ENCODE measurements at places on chromosomes 3 and 15.

DNA sequence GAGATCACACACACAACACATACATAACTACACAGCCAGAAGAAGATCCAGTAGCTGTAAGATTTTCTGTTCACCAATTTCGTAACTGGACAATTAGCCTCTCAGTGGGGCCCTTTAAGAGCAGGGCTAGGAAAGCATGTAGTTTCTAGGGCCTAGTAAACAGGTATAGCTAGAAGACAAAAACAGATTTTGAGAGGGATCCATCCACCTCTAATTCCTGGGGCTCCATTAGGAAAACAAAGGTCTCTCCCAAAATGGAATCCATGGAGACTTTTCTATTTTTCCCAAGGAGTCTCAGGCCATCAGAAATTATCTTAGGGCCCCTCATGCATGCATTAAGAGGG lies 10.5 kb downstream of the KIF15 start:
- no peak for ATAC-seq

GRCh38 chr15:47339800-47340570 lies 377.3 kb upstream of the SEMA6D start:
- ATAC-seq, result no peak

GRCh38 chr3:177832880-177833279 lies 635.6 kb upstream of the TBL1XR1 start:
- no peak for ATAC-seq

- ATAC-seq, result no peak
These were observed 23.3 kb downstream of the LYSMD2 start for GRCh38 chr15:51714162-51714561.

DNA sequence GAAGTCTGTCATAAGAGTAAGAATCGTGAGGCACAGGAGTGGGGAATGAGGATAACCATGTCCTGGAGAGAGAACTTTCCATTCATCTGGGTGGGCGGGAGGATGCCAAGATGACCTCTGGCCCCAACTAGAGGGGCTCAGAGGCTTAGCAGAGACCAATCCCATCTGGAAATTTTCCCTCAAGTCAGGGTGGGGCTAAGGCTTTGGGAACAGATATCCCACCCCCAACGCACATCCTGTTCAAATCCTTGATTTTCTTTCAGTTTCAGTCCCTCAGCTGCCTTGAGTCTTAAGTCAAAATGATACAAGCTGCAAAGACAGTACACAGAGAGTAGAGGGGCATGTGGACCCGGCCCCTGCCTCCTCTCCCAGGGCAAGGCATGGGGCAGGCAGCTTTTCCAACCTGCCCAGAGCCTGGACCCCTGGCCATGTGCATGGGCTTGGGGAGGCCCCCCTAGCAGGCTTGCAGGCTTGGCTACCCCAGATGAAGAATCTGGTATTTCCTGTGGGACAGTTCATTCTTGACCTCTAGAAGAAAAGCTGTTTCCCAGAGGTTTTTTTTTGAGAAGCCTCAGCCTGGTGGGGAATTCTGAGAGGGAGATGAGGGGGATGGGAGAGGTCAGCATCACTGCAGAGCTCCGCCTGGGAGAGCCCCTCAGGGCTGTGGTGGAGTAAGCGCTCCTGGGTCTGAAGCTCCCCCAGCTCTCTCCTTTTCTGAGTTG lies 109.7 kb upstream of the HACD2 start:
- ATAC-seq, result no peak

DNA sequence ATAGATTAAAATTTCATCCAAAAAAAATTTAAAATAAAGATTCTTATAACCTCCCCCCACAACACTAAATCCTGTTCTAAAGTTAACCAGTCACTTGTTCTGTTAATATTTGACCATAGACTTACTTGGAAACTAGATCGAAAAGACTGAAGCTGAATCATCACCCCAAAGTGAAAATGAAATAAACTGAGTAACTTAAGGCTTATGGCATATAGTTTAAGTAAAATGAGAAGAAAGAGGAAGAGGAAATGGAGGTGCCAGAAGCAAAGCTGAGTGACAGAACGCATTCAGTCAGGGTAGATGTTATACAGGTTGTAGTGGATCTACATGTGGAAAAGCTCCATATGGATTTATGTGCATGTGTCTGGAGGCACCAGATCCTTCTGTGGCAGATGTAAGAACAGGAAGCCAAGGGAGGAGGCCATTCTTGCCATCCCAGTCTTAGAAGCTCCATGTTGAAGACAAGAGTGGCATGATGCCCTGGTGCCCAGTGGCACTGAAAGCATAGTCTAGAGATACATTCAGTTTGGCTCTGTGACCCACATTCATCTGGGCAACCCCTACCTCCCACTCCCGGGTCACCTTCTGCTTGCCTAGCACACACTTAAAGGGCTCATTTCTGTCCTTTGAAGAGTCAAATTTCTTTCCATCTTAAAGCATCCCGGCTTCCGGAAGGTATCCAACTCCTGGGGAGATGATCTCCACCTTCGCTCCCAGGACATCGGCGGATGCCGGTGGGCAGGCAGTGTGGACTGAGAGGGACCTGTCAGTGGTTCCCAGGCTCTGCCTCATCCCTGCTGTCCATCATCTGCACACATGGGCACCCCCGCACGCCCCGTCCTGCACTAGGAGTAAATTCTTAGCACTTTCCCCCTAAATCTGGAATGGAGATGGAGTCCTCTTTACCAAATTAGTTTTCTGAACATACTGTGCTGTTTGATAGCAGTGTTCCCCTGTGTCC lies 90.8 kb downstream of the NEO1 start:
- ATAC-seq, result peak; percentile 75

DNA sequence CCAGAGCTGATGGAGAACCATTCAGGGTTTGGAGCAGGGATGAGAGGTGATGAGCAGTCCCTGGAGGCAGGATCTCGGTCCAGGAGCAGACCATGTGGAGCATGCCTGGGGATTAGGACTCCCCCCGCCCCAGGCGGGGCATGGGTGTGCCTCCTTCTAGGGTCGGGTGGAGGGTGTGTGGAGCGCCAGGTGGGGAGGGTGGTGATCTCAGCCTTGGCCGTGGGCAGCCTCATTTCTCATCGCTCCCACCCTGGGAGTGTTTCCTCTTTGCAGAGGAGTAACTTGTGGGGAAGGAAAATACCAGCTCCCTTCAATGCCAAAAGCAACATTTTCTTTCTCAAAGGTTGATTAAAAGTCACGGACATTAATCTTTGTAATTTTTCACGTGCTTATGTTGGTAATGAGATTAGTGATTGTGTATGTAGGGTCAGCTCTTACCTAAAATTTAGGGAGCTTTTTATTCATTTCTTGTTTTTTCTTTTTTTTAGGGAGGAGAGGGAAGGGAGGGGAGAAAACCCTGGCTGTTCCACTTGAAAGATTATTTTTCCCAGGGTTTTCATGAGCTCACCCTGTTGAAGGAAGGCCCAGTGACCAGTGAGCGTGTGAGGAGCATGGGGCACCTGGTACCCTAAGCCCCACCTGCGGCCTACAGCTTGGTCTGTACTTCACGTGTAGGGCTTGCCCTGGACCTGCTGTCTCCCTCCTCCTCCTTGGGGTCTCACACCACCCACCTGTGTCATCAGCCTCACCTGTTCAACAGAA lies 11.0 kb downstream of the FBLN2 start:
- no peak for ATAC-seq

GRCh38 chr3:151843275-151843674 lies 29.4 kb downstream of the AADAC start:
- no peak for ATAC-seq

DNA sequence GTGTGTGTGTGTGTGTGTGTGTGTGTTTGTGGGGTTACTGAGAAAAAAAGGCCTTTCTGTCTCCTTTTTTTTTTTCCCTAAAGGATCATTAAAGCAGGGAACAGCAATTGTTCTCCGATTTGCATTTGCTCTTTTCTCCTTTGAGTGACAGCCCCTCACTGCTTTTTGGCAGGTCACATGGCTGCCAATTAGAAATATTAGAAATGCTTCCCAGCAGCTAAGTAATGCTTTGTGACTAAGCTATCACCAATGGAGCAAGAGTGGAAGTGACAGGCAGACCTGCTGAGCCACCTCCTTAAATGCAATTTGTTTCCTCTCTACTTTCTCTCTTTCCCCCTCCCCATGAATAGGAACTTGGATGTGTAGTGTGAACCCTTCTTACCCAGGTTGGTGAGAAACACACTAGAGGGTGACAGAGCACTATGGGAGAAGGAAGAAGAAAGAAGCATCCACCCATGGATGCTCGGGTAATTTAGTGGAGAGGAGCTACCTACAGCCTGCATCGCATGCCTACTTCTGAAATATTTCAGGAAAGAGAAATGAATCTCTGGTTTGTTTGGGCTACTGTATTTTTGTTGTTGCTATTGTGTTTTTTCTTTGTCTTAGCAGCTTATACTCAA lies 165.2 kb upstream of the PDZRN3 start:
- no peak for ATAC-seq

GRCh38 chr3:37337481-37337880 lies 163.1 kb upstream of the LRRFIP2 start:
- ATAC-seq, result no peak

GRCh38 chr15:52111517-52112202 lies 915 bp downstream of the BCL2L10 start:
- no peak for ATAC-seq

DNA sequence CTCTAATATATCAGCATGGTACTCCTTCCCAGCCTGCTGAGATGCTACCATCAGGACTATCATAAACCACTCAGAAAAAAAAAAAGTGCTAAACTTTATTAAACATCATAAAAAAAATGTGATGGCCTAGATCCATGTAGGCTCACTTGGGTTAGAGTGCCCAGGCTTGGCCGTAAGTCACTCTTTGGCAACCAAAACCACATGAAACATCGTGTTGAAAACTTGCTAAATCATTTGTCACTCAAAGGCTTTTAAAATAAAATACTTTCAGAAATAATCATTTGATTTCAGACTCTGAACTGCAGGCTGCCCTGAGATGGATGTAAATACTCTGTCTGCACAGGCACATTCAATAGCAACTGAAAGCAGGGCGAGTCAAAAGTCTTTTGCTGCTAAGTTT lies 78.4 kb upstream of the WNT5A start:
- ATAC-seq, result no peak

DNA sequence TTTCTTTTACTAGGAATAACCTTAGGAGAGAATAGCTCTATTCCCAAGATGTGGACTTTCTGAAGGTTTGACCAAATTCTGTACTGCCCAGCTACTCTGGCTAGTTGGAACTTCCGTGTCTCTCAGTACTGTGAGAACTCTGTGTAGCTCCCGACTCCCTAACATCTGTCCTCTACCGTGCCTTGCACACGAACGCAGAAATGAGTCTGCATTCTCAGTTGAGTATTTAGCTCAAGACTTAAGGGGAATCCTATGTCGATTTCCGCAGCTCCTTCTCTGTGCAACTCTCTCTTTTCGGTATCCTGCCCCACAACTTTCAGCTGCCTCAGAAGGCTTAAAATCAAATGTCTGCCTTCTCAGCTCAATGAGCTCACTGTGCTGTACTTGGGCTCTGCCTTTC lies 86.7 kb upstream of the EPHB3 start:
- ATAC-seq, result no peak

Measured in activated CD4-positive, CD25-positive, alpha-beta regulatory T cell treated with anti-CD3 and anti-CD28 coated beads, Interleukin-2, amount 50 U/mL, for 24 hours (primary cell).